ENCODE measurements at places on chromosomes 6 and 20. TPM values are rescaled to one million over a fixed set of nuclear protein-coding genes. Genes with fewer than 3 reads are reported as not detected.

Gene CAPN11
- total RNA-seq: 0.18 TPM

Gene PRND
- total RNA-seq: 46.4 TPM

Gene NINL
- 10.5 TPM for total RNA-seq

Gene DOK5
- 15.9 TPM for total RNA-seq

Gene SS18L1
- total RNA-seq: 12.9 TPM

Gene RIPK1
- 11.3 TPM for total RNA-seq

Gene AK9
- total RNA-seq: 10.5 TPM

Gene MYCT1
- 18.3 TPM for total RNA-seq

Gene SHLD1
- 4.3 TPM for total RNA-seq

Gene TNXB
- total RNA-seq: 108 TPM

Gene SEL1L2
- total RNA-seq: not detected

Gene JPH2
- total RNA-seq: 76.8 TPM

Gene KHDC1L
- 0.13 TPM for total RNA-seq
